ENCODE measurements at places on chromosomes 3 and 15.

GRCh38 chr3:134576426-134576825 lies 74.4 kb downstream of the KY start:
- no peak for DNase-seq

DNA sequence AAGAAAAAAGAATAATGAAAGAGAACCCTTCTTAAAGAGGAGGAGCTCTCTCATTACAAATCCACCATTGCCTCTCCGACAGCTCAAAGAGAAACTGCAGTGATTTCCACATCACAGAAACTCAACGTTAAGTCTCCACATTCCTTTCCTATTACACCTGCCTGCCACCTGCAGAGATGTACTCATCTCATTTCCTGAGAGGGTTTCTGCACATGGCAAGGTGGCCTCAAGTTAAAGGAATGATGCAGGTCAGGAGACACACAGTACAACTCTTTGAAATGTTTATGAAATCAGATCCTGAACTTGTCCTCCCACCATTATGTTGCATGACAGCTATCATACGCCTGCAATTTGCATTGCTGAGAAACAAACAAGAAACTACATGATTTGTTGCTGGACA lies 458.4 kb upstream of the ADAMTS9 start:
- DNase-seq: no peak

DNA sequence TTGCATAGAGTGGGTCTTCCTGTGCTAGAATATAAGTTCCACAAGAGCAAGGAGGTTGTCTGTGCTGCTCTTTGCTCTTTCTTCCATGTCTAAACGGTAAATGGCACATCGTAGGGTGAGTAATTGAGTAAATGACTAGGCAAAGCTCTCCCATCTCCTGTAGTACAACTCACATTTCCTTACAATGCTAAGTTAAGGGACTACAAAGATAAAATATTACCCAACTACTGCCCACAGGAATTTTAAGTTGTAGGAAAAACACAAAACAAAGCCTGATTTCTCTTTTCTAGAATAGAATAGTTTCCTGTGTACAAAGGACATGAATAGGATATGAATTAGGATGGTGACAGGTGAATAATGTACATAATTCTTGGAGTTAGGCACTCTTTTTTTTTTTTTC lies 19.9 kb upstream of the LRIG1 start:
- no peak for DNase-seq

DNA sequence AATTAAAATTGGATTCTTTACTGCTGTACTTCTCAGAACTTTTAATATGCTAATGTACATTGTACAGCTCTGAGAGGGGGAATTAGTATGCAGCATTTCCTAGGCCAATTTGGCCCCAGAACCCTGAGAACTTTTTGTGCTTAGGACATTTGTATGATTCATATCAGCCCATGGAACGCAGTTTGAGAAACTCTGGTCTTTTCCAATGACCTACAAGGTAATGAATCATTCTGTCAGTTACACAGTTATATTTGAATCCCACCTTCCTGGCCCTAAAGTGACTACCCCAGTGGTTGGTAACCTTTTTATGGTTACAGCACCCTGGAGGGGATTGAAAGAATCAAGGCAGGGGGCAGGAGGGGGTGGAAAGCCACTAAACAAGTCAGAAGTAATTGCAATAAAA lies 25.6 kb upstream of the KBTBD12 start:
- DNase-seq: no peak

DNA sequence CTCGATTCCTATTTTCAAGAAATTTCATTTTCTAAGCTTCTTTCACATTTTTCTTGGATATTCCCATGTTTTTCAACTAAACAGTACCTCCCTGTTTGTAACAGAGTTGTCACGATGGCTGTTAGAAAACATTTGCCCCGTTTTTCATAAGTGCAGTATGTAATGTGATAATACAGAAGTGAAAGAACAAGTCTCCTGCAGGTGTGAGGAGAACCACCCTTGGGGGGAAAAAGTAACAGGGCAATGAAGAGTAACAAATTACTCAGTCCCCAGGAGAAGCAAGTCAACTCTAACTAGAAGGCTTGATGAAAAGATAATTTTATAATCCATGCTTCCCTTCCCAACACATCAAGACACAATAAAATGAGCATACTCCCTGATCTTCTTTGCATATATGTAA lies 493.3 kb downstream of the FOXP1 start:
- no peak for DNase-seq

Measured in stimulated activated CD4-positive, alpha-beta T cell treated with anti-CD3 and anti-CD28 coated beads, Interleukin-4, amount 100 ng/mL, for 1 hour (primary cell).